Spinal cord (tissue), 10 donors: ENCODE measurements at places on chromosomes 5 and 9.

GRCh38 chr5:37184748-37185364, 64.3 kb downstream of the CPLANE1 start:
- no peak for DNase-seq

DNA sequence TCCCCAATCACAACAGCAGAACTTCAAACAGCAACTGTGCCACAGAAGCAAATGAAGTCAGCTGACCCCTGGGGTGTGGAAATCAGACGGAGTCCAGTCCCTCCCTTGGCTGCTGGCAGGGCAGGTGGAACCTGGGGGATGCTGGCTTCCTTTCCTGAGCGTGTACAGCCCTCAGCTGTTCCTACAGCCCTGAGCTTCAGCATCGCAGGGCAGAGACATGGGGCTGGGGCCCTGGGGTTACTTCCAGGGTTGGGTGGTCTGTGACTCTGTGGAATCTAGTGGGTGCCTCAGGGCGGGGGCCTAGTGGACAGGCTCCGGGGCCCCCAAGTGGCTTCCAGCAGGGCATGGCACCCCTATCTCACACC, 7.3 kb upstream of the RXRA start:
- DNase-seq = no peak

GRCh38 chr5:122858451-122858850, 13.0 kb downstream of the SNX24 start:
- peak; percentile 20 for DNase-seq

DNA sequence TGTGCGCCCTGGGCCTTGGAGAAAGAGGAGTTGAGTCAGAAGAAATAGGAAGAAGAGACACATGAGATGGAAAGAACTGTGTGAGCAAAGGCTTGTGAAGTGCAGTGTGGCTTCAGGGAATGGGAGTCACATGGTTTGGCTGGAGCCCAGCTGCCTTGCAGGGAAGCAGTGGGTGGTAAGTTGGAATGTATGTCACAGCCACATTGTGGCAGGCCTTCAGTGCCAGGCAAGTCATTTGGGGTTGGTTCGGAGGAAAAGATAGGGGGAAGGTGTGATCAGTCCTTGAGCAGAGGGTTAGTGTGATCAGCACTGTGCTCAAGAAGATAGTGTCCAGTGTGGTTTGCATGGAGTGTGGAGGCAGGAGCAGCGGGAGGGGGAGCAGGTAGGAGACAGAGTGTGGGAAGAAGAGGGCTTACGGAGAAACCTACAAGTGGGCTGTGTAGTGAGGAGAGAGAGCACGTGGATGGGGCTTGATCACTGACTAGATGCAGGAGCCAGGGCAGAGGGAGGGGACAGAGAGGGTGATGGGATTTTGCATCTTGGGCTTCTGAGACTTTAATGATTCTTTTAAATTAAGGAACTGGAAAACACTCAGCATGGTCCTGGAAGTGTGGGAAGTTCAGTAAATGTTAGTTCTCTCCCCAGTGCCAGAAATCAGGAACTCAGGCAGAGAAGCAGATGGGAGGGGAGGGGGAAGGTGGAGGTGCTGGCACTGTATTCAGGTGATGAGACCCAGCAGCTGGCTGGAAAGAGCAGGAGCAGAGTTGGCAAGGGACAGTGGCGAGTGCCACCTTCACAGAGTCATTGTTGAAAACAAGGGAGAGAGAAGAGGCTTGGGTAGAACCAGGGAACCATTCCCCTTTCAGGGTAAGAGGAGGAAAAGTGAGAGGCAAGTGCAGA, 46.6 kb downstream of the ARHGAP26 start:
- DNase-seq = no peak

GRCh38 chr5:138186002-138186447, 7.1 kb downstream of the KIF20A start:
- DNase-seq = no peak

- DNase-seq = no peak
Observed at GRCh38 chr9:90290716-90291485, 351.7 kb downstream of the DIRAS2 start.

DNA sequence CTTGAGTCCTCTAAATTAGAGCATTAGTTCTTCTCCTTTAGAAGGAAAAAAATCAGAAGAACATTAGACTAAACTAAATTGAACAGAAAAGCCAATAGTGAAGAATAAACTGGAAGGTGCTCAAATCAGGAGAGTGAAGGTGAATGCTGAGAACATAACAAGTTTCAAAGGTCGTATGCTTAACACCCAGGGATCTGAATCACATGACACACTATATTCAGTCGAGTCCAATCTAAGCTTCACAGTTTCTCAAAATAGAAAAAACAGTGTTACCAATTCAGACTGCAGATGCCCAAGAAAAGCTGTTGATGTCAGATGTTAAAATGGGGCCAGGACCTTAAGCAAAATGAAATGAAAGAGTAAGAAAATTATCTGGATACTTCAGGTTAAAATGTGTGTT, 614.5 kb downstream of the EFNA5 start:
- no peak for DNase-seq

- no peak for DNase-seq
Observed at GRCh38 chr9:101467690-101468089, 32.1 kb upstream of the ALDOB start.

GRCh38 chr5:115626445-115626823, 598 bp upstream of the TMED7 start:
- DNase-seq = no peak

GRCh38 chr5:116731432-116731831, 156.8 kb upstream of the SEMA6A start:
- no peak for DNase-seq

DNA sequence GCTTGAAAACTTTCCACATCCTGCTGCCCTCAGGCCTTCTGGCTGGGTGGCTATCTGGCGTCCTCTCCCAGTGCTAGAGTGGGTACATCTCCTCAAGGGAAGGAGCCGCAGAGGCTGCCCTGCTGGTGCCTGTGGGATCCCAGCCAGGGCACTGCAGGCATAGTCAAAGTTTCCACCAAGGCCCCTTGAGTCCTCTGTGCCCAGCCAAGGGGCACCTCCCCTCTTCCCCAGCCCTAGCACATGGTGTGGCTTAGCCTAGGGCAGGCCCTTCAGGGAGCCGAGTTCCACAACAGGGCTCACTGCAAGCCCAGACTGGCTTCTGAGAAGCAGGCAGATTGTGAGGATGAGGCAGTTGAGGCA, 103.2 kb downstream of the RGS3 start:
- no peak for DNase-seq

DNA sequence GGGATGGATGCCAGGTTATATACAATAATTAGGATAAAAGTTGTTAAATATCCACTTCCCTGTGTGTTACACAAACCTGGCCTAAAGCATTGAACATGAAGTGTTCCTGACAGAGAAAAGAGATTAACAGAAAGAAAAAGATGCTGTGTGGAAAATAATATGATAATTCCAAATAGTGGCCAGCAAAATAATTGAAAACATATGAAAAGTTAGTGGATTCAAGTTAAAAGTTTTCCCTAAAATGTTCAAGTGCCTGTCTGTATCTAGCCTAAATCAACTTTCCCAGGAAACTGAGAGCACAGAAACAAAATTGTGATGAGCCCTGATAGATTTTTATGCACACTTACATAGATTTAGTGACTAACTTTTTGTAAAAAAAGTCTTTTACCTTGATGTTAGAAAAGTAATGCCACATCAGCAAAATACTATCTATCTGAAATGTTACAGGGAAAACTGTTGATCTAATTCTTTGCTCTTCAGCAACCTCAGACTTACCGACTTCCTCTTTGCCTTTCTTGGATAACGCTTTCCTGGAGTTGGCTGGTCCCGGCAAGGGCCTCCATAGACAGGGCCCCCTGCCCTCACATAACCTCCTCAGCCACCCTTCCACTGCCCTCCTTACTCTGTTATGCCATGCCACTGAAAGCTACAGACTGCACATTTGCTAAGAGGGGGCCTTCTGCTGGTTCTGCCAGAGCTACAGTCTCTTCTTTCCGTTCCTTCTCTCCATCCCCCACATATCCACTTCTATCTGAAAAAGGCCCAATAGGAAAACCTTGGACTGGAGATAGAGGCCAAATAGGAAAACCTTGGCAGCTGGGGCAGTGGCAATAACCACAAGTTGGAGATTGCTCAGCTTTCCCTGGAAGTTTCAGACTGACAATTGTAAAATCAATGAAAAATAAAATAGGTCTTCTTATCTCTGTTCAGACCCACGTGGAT, 44.4 kb downstream of the ZNF474 start:
- no peak for DNase-seq

GRCh38 chr5:74294231-74294705, 346.3 kb downstream of the ENC1 start:
- no peak for DNase-seq

- DNase-seq = no peak
Observed at GRCh38 chr5:169893571-169893970, 86.7 kb downstream of the INSYN2B start.

- no peak for DNase-seq
Observed at GRCh38 chr9:36939655-36940499, 94.2 kb downstream of the PAX5 start.

- DNase-seq = no peak
Observed at GRCh38 chr5:10459080-10460055, 17.7 kb downstream of the ROPN1L start.

GRCh38 chr9:107768224-107768623, 278.7 kb upstream of the KLF4 start:
- DNase-seq = no peak

DNA sequence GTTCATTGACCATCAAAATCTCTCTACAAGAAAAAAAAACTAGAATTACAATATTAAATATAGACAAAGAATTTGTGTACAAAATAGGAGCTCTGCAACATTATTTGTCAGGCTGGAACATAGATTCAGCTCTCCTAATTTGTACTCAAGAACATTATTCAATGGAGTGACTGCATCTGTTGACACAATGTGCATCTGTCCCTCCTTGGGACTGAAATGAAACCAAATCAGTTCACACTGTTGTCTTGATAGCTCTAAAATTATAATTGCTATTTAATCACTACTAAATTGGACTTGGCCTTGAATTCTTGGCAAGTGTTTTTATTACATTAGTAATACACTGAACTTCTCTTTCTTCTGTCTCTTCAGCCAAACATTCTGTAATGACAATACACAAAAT, 47.7 kb downstream of the FTMT start:
- no peak for DNase-seq

DNA sequence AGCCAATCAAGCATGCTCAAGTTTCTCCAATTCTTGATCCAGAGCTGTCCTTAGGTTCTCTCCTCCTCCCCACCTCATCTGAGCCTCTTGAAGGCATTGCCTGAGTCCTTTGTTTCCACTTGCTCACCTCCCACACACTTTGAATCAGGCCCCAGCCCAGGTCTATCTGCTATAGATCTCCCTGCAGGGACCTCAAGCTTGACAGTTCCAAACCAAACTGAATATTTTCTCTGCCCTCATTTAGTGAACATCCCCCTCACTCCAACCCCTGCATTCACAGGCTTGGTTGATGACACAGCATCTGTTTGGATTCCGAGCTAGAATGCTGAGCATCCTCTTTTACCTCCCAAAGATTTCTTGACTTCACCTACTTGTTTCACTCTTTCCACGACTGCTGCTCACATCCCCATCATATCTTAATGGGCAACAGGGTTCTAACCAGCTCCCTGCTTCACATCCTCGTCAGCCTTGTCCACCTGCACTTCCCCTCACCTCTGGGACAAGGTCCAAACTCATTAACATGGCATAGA, 474.5 kb downstream of the ZSWIM6 start:
- no peak for DNase-seq

DNA sequence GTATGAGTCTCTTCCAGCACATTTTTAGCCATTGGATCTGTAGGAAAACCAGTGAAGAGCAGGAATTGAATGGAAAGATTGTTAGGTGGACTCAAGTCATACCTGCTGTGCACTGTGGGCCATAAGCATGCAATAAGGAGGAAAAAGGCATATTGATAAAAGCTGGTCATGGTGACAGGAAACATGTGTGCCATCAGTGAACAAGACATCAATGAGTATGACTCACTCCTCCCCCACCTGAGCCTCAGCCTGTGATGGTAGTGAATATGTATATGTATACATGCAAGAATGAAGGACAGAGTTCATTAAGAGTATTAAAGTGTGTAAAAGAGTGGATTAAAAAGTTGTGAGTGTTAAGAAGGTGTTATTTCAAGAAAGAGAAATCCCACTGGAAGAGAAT, 164.5 kb downstream of the TMEM38B start:
- no peak for DNase-seq

- DNase-seq = no peak
Observed at GRCh38 chr9:125644819-125645507, 62.0 kb downstream of the MAPKAP1 start.

GRCh38 chr9:5587024-5587423, 41.9 kb upstream of the RIC1 start:
- DNase-seq = no peak

DNA sequence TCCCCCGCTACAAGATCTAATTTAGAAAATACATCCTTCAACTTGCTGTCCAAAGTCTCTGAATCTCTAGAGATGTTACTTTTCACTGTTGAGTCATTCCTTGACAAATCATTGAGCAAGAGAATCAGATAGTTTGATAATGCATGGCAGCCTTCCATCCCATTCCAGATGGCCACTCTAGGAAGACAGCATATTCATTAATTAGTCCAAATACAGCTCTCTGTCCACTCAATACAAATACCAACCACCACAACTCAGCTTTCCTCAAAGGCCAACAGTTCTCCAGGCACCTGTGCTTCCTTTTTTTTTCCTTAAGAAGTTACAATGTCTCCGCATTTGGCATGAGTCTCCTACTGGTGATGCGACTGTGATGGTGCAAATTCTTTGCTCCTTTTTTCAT, 72.3 kb downstream of the DROSHA start:
- no peak for DNase-seq

- DNase-seq = no peak
Observed at GRCh38 chr5:56612759-56613158, 202.6 kb upstream of the MAP3K1 start.

GRCh38 chr5:107476783-107477182, 194.0 kb downstream of the EFNA5 start:
- no peak for DNase-seq

DNA sequence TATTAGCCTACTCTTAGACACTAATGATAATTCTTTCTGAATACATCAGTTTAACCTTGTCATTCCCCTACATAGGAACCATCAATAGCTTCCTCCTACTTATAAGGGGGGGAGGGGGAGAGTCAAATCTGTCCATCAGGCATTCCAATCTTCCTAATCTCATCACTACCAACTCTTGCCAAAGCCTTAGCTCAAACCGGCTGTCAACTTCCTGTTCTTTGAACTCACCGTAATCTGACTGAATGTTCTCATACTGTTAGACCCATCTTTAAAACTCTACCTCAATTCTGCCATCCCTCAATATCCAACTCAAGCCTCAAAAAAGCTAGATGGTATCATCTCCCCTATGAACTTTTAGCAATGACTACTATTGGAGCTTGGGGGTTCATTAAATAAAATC, 41.9 kb upstream of the RNF38 start:
- no peak for DNase-seq

- DNase-seq = no peak
Observed at GRCh38 chr9:85421641-85422040, 320.1 kb downstream of the AGTPBP1 start.

- DNase-seq = no peak
Observed at GRCh38 chr5:76081811-76082771, 1.1 kb upstream of the SV2C start.
